ENCODE measurements at places on chromosomes 6 and 20.

DNA sequence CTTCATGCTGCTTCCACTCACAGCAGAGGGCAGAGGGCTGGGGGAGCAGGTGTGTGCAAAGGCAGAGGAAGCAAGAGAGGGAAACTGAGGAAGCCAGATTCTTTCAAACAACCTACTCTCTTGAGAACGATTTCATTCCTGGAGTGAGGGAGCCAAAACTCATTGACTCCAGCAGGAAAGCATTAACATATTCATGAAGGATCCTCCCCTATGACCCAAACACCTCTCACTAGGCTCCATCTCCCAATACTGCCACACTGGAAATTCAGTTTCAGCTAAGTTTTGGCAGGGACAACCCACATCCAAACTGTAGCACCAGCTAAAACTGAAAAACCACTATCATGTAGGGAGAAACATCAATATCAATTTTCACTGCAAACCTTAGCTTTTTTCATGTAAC, 125.1 kb downstream of the OLIG3 start:
- no peak for DNase-seq

- DNase-seq, result no peak
Observed at GRCh38 chr6:164916087-164916486, 393.3 kb downstream of the C6orf118 start.

DNA sequence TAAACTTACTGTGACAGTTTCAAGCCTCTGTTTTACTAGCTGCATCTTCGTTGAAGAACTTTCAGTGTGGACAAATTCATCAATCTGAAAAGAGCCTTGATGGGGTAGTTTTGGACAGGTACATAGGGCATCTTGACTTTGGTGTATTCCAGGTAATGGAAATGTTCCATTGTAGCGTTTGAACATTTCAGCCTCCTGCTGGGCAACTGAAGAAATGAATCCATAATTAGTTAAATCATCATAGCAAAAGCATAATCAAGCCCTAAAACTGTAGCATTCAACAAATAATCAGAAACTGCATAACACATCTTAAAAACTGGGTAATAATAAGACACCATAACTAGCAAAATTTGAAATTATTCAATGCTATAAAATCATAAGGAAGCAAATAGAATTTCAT, 86.2 kb downstream of the AHI1 start:
- DNase-seq, result no peak

DNA sequence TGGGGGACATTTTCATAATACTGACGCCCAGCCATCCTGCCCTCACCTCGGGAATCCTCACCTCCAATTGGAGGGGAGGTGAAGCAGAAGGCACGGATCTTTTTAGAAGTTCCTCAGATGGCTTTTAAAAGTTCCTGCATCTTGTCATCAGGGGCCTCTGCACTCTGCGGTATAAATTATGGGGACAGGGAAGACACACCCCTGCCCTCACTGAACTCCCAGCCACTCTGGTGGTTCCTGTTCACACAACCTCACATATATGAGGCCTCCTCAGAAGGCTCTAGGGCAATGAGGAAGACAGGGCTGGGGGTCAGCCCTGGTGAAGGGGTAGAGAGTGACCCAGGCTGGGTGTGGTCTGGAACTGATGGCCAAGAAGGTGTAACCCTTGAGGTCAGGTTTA, 187.0 kb downstream of the SOD2 start:
- DNase-seq, result no peak

- DNase-seq, result no peak
Observed at GRCh38 chr20:18304618-18305017, 16.3 kb downstream of the ZNF133 start.

DNA sequence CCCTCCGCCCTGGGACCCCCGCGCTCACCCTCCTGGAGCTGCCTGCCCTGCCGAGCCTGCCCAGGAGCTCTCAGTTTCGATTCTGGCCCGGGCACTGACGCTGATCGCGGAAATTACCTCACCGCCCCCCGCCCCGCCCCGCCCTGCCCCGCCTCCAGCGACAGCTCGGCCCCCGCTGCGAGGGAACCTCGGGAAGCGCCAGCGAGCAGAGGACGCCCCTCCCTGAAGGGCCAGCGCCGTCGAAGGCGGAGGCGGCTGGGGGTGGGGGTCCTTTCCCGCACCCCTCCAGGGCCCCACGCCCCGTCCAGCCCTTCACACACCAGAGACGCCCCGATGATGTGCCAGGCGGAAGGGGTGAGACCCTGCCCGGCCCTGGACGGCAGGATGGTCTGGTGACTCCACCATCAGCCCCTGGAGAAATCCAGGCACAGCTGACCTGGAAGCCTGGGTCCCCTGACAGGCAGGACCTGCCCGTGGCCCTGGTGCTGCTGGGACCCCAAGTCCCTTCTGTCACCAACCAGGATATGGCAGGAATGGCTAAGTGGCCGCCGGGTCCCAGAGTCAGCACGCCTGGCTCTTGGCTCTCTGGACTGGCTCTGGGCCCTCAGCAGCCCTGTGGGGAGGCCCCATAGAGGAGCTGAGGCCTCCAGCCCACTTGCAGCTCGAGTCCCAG, at the start of gene HELZ2:
HELZ2 (minus strand) TSS at position 84 of the 673 bp plus-strand sequence. CDS start 1,854 bp downstream, outside the sequence.
- DNase-seq, result no peak
